Stomach (tissue), 19 donors: ENCODE measurements at places on chromosomes 6 and 20. TPM values are rescaled to one million over a fixed set of nuclear protein-coding genes. Genes with fewer than 3 reads are reported as not detected.

Gene AHI1
- 36.5 TPM for total RNA-seq

Gene MED20
- total RNA-seq: 1.2 TPM

Gene APMAP
- 12.3 TPM for total RNA-seq

Gene SLC17A9
- 76.4 TPM for total RNA-seq

Gene PTCRA
- not detected for total RNA-seq
